GM23338 (cell line): ENCODE measurements at places on chromosomes 12 and 14.
A peak's percentile ranks its signal among the peaks of the same experiment; 100 is the strongest.

GRCh38 chr14:105064001-105064400 is 1.2 kb downstream of the GPR132 start:
- no peak for DNase-seq
- no peaks in the 10 kb centered on the region for H3K4me1 ChIP-seq
- no peaks in the 10 kb centered on the region for H3K36me3 ChIP-seq
- H3K4me3 ChIP-seq: no peak overlapping the region
- H3K27me3 ChIP-seq: no peaks in the 10 kb centered on the region

GRCh38 chr14:106493962-106494823 is 967.8 kb downstream of the TMEM121 start:
- DNase-seq: no peak
- no peaks in the 10 kb centered on the region for H3K27me3 ChIP-seq
- no peak overlapping the region for H3K27ac ChIP-seq
- H3K4me3 ChIP-seq: no peak overlapping the region

DNA sequence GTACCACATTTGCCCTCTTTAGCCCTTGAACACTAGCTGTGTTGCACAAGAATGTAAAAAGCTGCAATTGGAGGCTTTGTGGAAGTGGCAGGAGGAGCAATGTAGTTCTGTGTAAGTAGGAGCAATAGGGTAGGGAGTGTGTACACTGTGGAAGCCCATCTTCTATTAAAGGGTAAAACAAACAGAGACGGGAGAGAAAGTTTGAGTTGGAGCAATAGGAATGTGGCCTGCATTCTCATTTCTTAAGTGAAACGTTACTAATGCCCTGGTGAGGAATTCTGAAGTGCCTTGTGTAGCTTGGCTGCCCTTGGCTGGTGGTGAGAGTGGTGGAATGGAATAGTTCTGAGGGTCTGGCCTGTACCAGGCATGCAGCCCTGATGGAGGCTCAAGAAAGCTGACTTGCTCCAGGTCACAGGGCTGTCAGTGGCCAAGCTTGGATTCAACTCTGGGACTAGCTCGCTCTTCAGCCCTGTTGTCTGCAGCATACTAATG is 38.8 kb upstream of the ATP23 start:
- no peak for DNase-seq
- peaks cover 19% of the 10 kb centered on the region; the same call in 1 of the 2 replicates for H3K27me3 ChIP-seq
- no peak overlapping the region for H3K4me3 ChIP-seq
- H3K27ac ChIP-seq: no peak overlapping the region

- H3K4me1 ChIP-seq: peaks cover 9% of the 10 kb centered on the region; the same call in 1 of the 2 replicates
- no peaks in the 10 kb centered on the region for H3K27me3 ChIP-seq
- H3K36me3 ChIP-seq: no peaks in the 10 kb centered on the region
- no peak overlapping the region for H3K27ac ChIP-seq
Observed at GRCh38 chr14:50795909-50796308, 35.1 kb downstream of the NIN start.

- no peak overlapping the region for H3K4me3 ChIP-seq
- no peaks in the 10 kb centered on the region for H3K27me3 ChIP-seq
- no peaks in the 10 kb centered on the region for H3K36me3 ChIP-seq
- DNase-seq: peak; percentile 85
- no peaks in the 10 kb centered on the region for H3K4me1 ChIP-seq
- no peak overlapping the region for H3K27ac ChIP-seq
Observed at GRCh38 chr14:90518941-90519256, 122.1 kb downstream of the CALM1 start.

GRCh38 chr12:8823565-8824300 is 1.3 kb downstream of the A2ML1 start:
- peaks cover 31% of the 10 kb centered on the region for H3K4me1 ChIP-seq
- peak overlapping the region; percentile 56; the same call in 1 of the 2 replicates for H3K27ac ChIP-seq
- DNase-seq: peak; percentile 93
- peak overlapping the region; percentile 24; the same call in 1 of the 2 replicates for H3K4me3 ChIP-seq
